ENCODE measurements at places on chromosomes 6 and 20.

DNA sequence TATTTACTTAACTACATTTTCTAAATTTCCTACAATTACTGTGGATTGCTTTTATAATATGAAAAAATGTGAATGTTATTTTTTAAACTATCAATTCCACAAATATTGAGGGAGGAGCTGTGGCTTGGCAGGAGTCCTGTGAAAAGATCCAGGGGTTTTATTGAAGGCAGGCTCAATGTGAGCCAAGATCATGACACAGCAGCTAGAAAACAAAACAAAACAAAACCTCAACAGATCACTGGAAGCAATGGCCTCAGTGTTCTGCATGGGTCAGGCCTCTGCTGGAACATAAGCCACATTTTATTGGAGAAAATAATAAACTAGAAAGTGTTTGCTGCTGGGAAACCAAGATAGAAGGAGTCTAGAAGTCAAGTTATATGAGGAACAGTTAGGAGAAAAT is 19.4 kb upstream of the RCAN2 start:
- DNase-seq: peak; percentile 63

DNA sequence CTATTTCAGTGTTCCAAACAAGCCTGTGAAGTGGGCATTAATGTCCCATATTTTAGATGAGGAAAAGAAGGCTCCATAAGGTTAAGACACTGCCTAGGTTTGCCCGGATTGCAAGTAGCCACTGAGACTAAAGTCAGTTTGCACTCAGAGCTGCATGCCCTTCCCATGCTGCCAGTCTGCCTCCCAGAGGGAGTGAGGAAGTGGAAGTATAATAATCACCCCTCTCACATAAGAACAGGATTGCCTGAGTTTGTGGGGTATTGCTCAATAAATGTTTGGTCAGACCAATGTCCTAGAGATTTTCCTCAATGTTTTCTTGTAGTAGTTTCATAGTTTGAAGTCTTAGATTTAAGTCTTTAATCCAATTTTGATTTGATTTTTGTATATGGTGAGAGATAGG is 43.9 kb upstream of the CLIC5 start:
- no peak for DNase-seq

DNA sequence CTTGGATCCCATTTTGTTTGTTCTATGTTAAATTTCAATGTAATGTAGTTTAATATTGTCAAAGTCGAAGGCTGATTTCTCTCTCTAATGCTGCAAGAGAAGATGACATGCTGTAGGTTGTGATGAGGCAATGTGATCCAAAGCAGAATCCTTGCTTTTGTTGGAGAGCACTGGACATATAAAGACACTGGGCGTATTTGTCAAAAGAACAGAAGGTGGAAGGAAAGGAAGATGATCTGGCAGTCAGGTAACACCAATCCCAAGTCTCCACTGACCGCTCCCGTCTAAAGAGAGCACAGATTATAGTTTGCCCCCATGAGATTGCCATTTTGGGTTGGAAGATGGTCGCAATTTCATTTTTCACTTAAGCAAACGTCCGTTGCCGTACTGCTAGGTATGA is 935 bp upstream of the RFX6 start:
- no peak for DNase-seq

GRCh38 chr6:134482593-134483270 is 164.8 kb upstream of the SGK1 start:
- DNase-seq: no peak

GRCh38 chr6:3762359-3762758 is 10.8 kb upstream of the PXDC1 start:
- no peak for DNase-seq

GRCh38 chr6:112839525-112839961 is 492.4 kb downstream of the RFPL4B start:
- DNase-seq: peak; percentile 60

GRCh38 chr20:910870-911770 is 5.0 kb downstream of the ANGPT4 start:
- DNase-seq: no peak

DNA sequence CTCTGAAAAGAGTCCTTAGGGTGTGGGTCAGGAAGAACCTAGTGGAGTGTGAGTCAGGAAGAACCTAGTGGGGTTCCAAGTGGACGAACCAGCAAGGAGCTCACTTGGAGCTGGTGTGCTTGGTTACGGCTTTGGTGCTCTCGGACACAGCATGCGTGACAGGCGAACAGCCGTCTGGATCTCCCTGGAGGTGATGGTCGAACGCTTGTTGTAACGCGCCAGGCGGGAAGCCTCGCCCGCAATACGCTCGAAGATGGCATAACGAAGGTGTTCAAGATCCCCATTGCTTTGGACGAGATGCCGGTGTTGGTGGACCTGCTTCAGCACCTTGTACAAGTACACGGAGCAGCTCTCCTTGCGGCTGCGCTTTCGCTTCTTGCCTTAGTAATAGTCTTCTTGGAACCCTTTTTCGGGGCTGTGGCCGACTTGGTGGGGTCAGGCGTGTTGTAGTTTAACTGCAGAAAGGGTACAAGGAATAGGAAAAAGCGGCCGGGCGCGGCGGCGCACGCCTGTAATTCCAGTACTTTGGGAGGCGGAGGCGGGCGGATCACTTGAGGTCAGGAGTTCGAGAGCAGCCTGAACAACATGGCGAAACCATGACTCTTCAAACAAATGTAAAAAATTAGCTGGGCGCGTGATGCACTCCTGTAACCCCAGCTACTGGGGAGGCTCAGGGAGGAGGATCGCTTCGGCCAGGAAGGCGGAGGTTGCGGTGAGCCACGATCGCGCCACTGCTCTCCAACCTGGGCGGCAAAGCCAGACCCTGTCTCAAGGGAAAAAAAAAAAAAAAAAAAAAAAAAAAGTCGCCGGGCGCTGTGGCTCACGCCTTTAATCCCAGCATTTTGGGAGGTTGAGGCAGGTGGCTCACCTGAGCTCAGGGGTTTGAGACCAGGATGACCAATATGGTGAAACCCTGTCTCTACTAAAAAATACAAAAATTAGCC is 48.0 kb downstream of the OR2B2 start:
- DNase-seq: no peak

GRCh38 chr6:74731204-74731603 is 474.6 kb downstream of the COL12A1 start:
- peak; percentile 85 for DNase-seq

DNA sequence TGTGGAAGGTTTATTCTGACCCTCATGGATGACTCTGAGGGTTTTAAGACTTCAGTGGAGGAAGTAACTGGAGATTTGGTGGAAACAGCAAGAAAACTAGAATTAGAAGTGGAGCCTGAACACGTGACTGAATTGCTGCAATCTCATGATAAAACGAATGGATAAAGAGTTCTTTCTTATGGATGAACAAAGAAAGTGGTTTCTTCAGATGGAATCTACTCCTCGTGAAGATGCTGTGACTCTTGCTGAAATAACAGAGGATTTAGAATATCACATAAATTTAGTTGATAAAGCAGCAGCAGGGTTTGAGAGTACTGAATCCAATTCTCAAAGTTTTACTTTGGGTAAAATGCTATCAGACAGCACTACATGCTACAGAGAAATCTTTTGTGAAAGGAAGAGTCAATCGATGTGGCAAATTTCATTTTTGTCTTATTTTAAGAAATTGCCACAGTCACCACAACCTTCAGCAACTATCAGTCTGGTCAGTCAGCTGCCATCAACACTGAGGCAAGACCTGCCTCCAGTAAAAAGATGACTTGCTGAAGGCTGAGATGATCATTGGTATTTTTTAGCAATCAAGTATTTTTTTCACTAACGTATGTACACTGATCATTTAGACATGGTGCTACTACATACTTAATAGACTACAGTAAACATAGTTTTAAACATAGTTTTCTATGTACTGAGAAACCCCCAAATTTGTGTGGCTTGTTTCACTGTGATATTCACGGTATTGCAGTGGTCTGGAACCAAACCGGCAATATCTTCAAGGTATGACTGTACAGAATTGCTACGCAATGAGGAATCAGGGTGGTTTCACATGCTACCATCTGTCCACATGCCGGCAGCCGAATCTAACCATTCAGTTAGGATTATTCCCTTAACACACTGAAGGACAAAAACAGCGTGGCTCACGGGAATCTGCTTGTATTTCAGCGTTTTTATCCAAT is 149.0 kb downstream of the MYB start:
- no peak for DNase-seq

DNA sequence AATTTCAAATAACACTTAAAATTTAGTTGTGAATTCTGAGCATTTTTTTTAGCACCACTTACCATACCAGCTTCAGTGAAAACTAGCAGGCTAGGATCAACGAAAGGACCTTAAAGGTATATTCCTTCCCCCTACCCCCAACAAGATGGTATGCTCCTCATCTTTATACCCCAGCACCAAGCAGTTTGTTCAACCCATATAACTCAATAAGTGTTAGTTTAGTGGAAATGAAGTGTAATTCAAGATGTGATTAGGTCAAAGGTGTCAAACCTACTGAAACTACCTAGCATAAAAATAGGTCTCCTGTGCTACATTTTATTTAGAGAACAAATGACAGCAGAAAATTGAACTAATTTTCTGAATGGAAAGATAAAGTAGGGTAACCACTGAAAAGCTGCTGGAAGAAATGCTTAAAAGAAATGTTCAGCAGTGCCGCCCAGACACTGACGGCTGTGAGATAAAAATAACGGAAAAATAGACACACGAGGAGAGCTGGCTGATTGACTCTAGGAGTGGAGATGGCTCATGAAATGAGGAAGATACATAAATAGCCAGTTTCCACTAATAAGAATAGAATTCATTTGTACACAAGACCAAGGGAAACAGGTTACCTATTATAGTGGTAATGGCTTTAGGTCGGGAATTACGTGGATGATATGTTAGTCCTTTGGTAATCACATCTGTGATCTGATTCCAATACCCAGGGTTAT is 94.8 kb downstream of the IPCEF1 start:
- DNase-seq: no peak

- DNase-seq: no peak
These were observed 40.8 kb downstream of the NCR2 start for GRCh38 chr6:41376176-41376575.

DNA sequence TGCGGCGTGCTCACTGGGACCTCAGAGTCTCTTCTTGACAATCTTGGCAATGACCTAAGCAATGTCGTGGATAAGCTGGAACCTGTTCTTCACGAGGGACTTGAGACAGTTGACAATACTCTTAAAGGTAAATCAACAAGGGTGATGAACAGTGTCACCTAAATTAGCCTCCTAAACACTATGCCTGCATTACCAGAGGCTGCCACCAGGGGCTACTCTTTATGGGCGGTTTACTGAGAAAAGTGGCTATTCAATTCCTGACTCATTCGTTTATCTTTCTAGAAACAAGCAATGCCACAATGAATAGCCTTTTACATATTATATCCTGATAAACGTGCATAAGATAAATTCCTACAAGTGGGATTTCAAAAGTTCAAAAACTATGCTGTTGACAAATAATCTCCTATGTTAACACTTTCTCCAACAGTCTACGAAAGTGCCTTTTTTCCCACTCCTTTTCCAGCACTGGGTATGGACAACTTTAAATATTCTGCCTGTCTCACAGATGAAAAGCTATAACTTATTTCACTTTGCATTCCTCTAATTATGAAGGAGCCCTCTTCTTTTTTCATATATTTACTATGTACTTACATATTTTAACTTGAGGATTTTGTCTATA is 1.3 kb downstream of the BPIFA2 start:
- no peak for DNase-seq

DNA sequence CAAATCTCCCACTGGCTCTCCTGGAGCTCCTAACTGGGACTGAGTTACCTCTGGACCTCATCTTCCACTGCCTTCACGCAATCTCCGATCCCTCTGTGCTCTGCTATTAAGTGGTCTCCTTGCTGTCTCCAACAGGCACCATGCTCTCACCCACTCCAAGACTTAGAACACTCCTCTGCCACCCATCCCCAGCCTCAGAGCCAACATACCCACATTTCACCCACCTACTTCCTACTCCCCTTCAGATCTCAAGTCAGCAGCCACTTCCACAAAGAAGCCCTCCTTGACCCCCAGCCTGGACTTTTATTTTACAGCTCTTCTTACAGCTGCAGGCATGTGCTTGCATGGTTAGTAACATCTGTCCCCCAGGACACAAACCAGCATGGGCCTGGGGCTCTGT is 29.6 kb upstream of the NOL4L start:
- no peak for DNase-seq

DNA sequence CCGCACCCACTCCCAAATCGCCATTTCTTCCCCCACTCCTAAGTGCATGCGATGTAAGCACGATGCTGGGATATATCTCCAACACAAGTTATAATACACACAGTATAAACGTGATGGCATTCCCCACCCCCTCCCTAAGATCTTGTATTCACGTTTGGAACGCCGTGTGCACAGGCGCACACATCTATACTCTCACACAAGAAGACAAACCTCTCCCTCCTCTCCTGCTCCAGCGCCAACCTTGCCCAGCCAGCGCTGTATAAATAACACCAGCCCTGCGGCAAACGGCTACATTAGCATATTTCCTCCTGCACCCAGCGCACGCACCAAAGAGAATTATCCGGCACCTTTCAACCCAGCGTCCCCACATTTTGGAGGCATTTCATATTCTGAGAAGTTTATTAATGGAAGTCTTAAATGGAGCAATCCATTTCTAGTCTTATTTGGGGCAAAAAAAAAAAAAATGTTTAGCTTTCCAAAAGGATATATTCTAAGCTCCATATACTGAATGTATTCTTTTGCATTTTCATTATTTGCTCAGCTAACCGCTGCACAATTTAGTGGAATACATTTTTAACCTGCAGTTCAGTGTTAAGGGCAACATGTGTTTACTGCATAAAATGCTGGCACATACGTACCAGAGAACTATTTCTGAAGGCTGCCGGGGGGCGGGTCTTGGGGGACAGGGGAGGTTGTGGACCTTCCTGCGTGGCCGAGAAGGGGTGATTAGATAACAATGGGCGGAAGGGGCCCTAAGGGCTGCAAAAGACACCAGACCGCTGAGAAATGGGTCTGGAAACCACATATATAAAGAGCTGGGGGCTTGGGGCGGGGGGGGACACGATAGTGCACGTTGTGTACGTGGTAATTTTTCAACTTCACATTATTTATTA is 1.1 kb upstream of the SLC22A23 start:
- DNase-seq: no peak

- DNase-seq: no peak
These were observed 1.9 kb upstream of the BLOC1S5 start for GRCh38 chr6:8066108-8066507.

GRCh38 chr20:25466846-25467245 is 59.4 kb downstream of the GINS1 start:
- DNase-seq: no peak

- DNase-seq: no peak
These were observed 60.8 kb downstream of the UBR2 start for GRCh38 chr6:42624601-42625000.

- DNase-seq: no peak
These were observed 37.8 kb downstream of the MUC22 start for GRCh38 chr6:31048099-31048498.

DNA sequence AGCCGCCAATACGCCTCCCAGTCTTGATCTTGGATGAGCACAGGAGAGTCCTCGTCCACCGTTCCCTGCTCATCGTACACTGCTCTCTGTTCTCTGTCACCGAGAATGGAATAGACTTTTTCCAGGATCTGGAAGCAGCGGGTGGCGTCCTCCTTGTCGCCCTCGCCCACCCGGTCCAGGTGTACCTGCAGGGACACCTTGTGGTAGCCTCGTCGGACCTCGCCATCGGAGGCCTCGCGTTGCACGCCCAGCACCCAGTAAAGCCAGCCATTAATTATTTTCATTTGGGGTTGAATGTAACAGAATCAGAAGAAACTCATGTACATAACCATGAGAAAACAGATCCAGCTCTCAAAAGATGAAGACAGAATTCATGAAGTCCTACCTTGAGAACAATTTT is 59.9 kb downstream of the JAG1 start:
- no peak for DNase-seq

Data from non-pigmented ciliary epithelial cell (primary cell).